ENCODE measurements at places on chromosomes 7 and 10.

DNA sequence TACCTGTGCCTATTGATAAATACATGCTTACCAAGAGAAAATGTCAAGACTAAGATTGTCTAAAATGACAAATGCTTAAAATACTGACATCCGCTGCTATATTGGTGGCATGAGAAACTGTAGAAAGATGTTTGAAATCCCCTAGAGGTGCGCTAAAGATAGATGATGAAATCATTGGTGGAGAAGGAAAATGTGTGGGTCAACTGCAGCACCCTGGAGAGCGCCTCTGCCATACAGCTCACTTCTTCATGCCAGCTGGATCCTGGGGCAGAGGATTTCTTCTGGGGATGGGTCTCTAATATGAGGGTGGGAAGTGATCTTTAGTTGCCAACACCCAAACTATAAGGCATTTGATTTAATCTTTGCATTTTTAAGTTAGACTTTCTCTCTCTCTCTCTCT is 680.4 kb upstream of the POM121L12 start:
- DNase-seq: no peak

GRCh38 chr10:50333872-50334271 is 82.6 kb upstream of the ASAH2 start:
- no peak for DNase-seq

- no peak for DNase-seq
These were observed 13.6 kb downstream of the OPALIN start for GRCh38 chr10:96345222-96345621.

DNA sequence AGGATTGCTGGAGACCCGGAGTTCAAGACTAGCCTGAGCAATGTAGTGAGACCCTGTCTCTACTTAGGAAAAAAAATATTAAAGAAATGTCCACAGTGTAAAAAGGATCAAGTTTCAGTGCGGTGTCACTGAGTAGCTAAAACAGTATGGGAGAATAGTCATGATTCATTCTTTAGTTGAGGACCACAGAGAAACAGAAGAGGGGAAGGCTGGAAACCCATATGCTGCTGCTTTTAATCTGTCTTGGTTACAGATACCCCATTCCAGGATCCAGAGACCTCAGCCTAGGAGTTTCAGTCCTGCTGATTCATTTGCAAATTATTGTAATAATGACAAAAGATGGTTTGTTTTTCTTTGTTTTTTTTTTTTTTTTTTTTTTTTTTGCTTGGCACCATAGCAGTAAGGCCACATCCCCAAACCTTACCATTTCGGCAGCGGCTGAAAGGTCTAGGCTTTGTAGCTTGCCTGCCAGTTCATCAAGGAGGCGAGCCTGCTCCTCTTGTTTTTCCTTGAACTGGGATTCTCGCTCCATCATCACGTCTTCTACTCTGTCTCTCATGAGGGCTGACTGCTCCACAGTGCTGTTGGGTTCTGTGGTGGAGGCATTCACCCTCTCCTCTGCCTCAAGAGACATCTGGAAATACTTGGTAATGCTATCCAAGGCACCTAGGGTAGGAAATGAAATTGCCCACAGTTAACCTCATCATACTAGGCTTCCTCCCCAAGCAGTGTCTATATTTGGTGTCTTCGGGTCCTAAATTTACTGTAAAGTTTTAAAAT is 44.2 kb downstream of the DLD start:
- DNase-seq: peak; percentile 67

- DNase-seq: no peak
These were observed 75.2 kb downstream of the PPP1R3C start for GRCh38 chr10:91557651-91558111.

GRCh38 chr10:60209874-60210570 is 179.7 kb downstream of the ANK3 start:
- DNase-seq: peak; percentile 4

Data from iris pigment epithelial cell (primary cell).